ENCODE measurements at places on chromosomes 1 and 21.

GRCh38 chr1:175503538-175503937 is 239.9 kb downstream of the TNR start:
- DNase-seq: no peak

DNA sequence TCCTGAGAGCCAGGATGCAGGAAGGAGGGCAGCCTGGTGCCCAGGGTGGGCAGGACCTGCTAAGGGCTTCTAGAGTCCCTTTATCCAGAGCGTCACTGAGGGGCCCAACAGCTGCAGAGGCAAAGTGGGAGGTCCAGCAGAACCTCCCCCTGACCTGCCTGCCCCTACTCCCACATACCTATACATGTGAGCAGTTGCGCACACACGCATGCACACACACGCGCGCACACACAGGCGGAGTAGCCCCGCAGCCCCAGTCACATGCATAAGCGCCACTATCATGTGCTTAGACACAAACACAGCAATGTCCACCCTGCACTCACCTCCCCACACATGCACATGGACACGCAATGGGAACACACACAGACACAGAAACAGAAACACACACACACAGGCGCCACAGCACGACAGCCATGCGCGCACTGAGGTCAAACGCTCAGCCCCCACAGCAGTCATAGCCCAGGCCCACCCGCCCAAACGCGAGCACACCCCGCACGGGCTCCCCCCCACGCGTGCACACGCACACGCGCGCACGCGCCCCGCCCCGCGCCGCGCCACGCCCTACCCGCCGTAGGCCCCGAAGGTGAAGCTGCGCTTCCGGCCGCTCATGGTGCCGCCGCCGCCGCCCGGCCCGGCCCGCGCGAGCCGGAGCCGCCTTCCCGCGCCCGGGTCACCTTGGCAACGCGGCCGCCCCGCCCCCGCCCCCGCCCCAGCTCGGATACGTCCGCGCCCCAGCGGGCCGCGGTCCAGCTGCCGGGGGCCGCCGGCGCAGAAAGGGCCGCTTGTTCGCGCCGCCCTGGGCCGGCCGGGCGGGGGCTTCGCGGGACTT is 17.7 kb downstream of the RAP1GAP start:
- DNase-seq: peak; percentile 27

DNA sequence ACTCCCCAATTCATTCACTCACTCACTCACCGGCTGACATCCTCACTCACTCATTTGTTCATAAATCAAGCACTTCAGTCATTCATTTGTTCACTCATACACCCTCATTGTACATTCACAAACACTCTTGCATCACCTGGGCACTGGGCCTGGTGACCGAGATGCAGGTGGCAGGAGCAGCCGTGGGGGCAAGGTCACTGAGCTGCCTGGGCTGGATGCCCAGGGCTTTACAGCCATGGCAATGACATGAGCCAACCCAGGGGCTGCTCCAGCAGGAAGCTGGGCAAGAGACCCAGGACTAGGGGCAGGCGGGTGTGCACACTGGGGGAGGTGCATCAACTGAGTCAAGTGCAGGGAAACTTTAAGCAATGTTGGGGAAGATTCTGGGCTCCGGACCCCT is 113.6 kb upstream of the IGSF21 start:
- DNase-seq: no peak

DNA sequence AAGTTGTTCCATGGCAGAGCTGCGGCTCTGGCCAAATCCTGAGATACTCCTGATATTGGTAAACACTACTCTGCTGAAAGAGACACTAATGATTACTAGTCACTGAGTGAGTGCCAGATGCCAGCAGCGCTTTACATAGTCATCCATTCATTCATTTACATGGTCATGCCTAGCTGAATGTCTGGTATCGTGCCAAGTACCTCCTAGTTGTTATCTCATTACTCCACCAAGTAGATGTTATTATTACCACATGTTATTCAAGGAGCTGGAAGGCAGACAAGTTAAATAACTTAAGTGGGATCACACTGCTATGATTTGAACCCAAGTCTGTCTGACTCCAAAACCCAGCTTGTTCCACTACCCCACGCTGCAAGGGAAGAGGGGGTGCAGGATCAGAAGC is 4.7 kb downstream of the OLFML2B start:
- DNase-seq: peak; percentile 92

DNA sequence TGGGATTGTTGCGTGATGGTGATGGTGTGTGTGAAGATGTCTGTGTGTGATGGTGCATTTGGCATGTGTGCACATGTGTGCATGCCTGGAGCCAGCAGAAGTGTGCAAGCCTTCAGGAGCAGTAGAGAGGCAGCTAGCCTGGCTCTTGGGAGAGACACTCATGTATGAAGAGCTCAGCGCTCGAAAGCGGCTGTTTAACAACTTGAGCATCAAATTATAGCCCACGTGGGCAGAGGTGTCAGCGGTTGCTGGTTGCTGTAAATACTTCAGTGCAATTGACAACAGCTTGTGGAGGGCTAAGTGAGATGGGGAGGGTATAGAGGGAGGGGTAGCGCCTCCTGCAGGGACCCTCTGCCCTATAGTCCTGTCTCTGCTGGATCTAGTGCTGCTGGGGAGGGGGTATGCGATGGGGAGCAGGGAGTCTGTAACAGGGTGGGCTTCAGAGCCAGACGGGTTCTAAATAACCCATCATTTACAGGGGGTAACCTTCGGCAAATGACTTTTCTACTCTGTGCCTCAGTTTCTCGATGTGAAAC is 21.5 kb downstream of the FOXD2 start:
- DNase-seq: peak; percentile 62

DNA sequence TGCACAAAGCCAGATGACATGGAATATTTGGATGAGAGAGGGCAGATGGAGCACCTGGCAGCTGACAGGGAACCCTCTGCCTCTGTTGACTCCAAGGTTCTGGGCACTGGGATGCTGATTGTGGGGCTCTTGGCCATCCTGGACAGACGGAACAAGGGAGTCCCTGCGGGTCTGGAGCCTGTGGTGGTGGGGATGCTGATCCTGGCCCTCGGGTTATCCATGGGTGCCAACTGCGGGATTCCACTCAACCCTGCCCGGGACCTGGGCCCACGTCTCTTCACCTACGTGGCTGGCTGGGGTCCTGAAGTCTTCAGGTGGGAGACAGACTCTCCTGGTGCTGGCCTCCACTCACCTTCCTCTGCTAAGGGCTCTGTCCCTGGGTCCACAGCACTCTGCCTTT is 1.8 kb upstream of the ATP8B2 start:
- DNase-seq: no peak

GRCh38 chr1:203558064-203558760 is 64.3 kb downstream of the OPTC start:
- no peak for DNase-seq

DNA sequence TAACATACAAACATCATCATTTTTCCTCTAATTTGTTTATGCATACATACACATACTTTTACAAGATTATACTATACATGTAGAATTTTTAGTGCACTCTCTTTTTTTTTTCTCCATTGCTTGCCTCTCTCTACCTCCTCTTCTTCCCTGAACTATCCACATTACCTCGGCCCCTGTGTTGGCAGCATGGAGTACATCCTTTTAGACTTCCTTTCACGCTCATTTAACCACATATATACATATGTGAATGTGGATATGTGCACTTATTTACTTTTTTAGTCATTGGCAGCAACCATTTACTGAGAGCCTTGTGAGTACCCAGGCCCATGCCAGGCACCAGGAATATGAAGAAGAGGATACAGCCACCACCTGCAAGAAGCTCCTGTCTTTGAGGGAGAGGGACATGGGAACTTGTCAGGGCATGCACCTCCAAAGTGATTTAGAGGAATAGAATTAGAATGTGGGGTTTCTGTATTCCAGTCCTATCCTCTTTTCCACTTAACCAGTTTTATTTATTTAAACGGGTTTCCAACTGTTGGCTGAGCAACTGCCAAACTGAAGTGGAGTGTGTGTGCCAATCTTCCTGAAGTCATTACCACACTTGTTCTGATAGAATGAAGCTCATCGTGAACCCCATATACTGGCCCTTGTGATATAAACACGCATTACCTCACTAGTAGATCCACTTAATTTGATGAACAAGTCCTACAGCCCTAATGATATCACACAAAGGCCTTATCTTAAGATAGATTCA is 212.6 kb downstream of the TNR start:
- no peak for DNase-seq

DNA sequence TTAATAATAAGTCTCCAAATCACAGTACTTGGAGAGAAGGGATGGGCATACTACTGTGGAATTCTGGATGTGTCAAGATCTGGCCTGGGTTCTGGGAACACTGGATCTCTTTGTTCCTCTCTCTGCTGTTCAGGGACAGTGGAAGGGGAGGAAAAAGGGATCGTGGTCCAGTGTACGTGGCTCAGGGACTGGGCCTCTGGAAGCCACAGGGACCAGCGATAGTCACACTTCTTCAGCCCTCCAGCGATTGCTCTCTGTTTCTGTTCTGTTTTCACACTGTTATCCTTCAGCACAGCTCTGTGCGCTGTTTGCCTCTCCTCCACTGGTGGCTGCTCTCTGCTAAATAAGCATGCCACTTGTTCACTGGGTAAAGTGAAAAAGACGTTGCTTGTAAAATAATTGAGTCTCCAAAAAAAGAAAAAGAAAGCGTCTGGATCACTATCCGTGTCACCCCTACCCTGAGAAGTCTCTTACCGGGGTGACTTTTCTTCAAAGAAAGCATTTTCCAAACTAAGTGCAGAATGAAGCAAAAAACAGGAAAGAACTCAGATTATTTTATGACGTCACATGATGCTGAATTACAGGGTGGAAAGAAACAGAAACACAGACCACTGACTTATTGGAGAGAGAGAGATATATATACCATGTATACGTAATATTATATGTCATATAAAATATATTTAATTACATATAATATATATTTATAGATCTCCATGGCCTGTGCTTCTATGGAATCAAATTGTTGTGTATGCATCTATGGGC is 279.4 kb downstream of the RGS7 start:
- no peak for DNase-seq

DNA sequence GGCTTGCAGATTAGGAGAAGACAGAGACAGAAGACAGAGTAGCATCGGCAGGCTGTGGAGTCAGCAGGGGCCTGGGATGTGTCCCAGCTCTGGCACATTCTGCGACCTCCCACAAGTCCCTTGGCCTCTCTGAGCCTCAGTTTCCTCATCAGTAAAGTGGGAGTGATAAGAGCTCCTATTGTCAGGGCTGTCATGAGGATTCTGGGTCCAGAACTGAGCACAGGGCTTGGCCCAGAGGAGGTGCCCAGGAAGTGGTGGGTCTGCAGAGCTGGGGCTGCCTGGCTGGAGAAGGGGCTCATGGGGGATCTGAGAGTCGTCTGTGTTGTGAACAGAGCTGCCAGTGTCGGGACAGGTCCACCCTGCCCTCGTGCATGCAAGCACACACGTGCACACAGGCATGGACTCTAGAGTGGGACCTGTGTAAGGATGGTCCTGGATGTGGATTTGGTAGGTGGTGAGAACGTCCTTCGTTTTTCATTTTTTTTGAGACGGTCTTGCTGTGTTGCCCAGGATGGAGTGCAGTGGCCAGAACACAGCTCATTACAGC is 262.9 kb downstream of the PTPRU start:
- no peak for DNase-seq

DNA sequence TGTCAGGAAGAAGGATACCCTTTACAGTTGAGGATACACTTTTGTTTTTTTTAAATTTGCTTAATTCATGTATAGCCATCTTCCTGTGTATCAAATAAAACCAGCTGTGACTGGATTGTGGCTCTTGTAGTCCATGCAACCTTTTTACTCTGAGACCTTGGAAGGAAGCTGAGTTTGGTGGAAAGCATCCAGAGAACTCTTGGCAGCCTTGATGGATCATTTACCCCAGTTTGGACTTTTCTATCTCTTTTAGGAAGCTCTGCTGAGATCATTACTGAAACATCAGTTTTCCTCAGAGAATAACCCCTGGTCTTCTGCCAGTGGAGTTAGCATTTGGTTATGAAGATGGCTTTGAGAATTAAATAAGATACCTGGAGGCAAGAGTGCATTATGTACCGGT is 21.2 kb upstream of the APOBEC4 start:
- DNase-seq: no peak

- DNase-seq: peak; percentile 84
These were observed 91.0 kb upstream of the KCNA3 start for GRCh38 chr1:110765640-110766335.

DNA sequence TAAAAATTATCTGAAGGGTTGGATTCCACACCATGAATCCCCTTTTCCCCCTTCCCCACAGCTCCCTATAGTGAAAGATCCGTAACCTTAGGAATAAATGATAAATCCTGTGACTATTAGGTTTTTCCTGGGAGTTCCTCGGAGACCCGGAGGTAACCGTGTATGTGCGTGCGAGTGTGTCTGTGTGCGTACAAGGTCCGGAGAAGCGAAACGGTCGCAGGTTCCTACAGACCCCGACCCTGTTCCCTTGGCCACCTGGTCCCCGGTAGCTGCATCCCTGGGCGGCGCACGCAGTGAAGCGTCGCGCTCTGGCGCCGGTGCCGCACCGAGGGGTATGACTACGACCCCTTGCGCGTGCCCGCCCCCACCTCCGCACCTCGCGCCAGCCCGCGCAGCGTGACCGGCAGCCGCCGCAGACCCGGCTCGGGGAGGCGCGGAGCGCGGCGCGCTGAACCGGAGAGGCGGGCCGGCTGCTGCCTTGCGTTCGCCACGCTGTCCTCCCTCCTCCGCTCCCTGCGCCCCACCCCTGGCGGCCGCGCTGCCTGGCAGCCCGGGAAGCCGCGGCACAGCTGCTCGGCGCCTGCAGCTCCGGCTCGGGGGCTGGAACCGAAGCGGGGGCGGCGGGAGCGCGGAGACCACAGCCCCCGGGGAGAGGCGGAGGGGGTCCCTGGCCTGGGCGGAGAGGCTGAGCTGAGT is at the start of gene AK5:
AK5 (plus strand) TSS at position 529 of the 696 bp plus-strand sequence. CDS start 295 bp downstream, outside the sequence.
- DNase-seq: peak; percentile 51

DNA sequence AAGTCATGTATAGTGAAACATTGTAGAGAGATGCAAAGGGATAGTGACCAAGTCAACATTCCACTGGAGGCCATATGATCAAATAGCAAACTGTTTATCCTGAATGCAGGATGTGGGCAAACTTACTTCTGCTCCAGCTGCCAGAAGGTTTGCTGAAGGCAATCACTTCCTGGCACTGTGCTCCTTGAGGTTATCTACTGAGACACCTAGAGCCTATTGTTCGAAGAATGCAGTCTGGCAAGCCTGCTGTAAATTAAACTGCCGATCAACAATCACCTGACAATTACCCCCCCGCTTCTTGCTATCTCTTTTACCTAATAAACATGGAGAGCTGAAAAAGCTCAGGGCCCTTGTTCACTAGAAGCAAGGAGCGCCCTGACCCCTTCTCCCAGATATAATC is 139.4 kb upstream of the B3GALT2 start:
- DNase-seq: no peak

All from NCI-H510A treated with DMSO at 0.1 percent for 48 hours (cell line).